ENCODE measurements at places on chromosomes 16 and 17.

DNA sequence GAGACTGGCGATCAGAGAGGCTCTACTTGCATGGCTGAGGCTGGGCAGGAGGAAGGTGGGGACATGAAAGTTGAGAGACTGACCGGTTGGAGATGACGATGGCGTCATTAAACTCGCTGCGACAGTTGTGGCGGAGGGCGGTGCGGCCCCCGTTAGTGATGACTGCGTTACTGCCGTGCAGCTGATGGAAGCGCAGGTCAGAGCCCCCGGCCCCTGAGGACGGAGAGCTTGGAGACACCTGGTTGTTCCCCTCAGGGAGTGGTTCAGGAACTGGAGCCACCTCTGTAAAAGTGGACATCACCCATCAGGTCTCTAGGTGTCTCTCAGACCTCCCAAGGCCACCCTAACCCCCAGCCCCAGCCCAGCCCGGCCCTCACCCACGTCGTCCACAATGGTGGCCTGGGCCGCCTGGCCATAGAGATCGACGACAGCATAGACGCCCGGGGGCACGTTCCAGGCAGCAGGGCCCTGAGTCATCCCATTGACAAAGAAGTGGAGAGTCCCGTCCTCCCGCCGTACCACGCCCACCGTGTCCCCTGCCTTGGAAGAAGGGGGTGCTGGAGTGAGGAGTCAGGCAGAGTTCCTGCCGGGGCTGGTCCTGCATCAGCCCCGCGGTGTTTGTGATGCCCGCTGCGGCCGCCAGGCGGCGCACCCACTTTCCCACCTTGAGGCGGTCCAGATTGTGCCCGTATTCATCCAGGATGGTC, 5.3 kb downstream of the NEURL4 start:
- DNase-seq = peak; percentile 83

DNA sequence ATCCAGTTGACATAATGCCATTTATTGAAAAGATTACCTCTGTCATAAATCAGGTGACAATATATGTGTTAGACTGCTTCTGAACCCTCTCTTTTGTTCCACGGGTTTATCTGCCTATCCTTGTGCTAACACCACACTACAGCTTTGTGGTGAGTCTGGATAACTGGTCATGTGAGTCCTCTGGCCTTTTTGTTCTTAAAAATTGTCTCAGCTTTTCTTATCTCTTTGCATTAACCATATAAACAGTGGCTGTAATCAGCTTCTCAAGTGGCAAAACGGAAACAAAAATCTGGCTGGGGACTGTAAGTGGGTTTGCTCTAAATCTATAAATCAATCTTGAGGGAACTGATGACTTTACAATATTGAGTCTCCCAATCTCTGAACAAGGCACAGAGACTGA, 44.6 kb downstream of the STX8 start:
- no peak for DNase-seq

GRCh38 chr16:86591270-86591669, 12.9 kb downstream of the FOXL1 start:
- DNase-seq = no peak

GRCh38 chr16:505479-506245, 21.9 kb upstream of the CAPN15 start:
- no peak for DNase-seq

DNA sequence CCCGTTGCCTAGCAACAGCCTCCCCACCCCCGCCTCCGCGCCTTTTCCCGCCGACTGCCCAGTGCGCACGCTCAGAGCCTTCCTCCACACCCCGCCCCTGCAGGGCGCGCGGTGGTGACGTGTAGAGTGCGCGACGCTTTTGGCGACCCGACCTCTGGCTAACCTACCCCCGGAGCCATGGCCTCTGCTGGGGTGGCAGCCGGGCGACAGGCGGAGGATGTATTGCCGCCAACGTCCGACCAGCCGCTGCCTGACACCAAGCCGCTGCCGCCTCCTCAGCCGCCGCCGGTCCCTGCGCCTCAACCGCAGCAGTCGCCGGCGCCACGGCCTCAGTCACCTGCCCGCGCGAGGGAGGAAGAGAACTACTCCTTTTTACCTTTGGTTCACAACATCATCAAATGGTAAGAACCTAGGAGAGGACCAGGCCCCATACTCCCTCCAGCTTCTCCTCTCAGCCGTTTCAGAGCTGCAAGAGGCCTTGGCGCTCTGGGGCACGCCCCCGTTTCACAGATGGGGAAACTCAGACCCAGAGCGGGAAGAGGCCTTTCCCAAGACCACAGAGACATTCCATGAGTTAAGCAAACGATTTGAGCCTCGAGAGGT, at the start of gene MED9:
Gene MED9, plus strand, starts transcription at position 136 of the 603 bp plus-strand sequence. Its CDS starts 42 bp downstream, at position 178.
- DNase-seq = peak; percentile 87

- no peak for DNase-seq
Measured at GRCh38 chr17:21169496-21169895, 42.7 kb downstream of the DHRS7B start.

DNA sequence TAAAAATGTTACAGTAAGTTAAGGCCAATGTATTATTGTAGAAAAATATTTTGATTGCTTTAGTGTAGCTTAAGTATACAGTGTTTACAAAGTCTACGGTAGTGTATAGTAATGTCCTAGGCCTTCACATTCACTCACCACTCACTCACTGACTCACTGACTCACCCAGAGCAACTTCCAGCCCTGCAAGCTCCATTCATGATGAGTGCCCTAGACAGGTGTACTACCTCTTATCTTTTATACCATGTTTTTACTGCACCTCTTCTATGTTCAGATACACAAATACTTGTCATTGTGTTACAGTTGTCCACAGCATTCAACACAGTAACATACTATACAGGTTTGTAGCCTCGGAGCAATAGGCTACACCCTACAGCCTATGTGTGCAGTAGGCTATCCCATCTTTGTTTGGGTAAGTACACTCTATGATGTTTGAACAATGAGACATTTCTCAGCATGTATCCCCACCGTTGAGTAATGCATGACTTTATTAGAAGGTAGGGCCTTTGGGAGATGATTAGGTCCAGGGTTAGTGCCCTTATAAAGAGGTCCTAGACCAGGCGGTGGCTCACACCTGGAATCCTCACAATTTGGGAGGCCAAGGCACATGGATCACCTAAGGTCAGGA, 117.8 kb downstream of the SLC39A11 start:
- DNase-seq = no peak

DNA sequence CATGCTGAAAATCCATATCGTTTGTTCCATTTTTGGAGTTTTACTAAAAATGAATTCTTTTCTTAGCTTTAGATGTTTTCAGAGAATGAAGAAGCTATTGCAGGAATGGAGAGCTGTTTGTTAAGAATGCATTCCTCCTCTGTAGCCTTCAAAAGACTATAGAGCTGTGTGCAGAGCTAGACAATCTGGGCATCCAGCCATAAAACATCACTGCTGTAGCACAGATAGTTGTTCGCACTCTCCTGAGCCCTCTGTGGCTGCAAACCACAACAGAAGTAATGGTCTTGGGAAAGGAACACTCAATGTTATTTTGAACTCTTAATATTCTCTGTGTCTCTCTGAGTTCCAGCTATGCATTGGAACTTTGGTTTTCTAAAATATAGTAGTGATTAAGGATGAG, 4.9 kb downstream of the TNRC6C start:
- DNase-seq = peak; percentile 81

DNA sequence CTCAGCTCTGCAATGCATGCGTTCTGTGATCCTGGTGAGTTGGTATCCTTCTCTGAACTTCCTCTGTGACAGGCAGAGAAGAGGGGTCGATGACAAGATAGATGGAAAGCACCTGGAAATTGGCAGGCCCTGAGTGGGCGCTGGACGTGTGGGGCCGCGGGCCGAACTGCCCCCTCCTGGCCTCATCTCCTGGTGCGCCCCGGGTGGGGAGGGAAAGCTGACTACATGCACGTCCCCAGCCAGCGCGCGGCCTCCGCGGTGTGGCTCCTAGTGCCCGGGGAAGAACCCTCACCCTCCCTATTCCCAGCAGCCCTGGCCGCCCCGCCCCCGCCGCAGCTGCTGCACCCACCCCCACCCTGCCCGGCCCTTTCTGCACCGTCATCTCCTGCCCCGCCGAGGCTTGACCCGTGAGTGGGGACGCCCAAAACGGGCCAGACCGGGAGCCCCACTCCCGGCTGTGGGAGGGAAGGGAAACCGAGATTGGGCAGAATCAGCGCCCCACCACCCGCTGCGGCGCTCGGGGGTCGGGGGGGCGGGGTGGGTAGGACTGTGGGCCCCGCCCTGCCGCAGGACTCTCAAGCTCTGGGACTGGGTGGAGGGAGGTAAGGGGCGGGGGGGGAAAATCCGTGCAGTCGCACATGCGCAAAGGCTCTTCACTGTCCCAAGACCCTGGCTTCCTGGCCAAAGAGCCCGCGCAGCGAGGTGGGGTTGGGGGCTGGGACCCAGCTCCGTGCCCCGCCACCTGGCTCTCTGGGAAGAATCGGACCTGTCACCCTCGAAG, at the start of gene NOL3:
Gene NOL3, plus strand, starts transcription at position 371 of the 781 bp plus-strand sequence.
- no peak for DNase-seq

GRCh38 chr16:11682655-11683096, 14.4 kb downstream of the SNN start:
- no peak for DNase-seq

- DNase-seq = no peak
Measured at GRCh38 chr17:82830249-82830661, 9.6 kb downstream of the ZNF750 start.

GRCh38 chr16:81973737-81974136, 37.5 kb downstream of the SDR42E1 start:
- no peak for DNase-seq

GRCh38 chr17:13544765-13545164, 57.0 kb downstream of the HS3ST3A1 start:
- DNase-seq = no peak

- DNase-seq = no peak
Measured at GRCh38 chr17:73647772-73648542, 3.7 kb upstream of the SDK2 start.

DNA sequence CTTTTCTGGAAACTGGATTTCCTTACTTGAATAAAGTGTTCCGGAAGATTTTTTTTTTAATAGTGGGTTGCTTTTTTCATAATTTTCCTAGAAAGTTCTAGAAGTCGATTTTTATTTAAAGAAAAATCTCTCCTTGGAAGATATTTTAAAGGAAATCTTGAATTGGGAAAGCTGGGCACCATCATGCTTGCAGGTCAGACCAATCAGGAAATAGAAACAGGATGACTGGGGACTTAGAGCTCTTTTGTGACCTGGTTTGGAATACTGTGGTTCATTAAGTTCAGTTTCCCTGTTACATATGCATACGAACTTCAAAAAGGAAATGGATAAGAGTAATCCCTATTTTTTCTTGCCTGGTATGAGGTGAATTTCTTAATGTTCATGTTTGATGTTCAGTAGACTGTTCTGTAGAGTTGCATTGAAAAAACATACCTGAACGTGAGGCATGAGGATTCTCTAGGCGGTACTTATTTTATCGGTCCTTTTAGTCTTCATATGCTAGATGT, 1.2 kb downstream of the NFATC3 start:
- DNase-seq = no peak

DNA sequence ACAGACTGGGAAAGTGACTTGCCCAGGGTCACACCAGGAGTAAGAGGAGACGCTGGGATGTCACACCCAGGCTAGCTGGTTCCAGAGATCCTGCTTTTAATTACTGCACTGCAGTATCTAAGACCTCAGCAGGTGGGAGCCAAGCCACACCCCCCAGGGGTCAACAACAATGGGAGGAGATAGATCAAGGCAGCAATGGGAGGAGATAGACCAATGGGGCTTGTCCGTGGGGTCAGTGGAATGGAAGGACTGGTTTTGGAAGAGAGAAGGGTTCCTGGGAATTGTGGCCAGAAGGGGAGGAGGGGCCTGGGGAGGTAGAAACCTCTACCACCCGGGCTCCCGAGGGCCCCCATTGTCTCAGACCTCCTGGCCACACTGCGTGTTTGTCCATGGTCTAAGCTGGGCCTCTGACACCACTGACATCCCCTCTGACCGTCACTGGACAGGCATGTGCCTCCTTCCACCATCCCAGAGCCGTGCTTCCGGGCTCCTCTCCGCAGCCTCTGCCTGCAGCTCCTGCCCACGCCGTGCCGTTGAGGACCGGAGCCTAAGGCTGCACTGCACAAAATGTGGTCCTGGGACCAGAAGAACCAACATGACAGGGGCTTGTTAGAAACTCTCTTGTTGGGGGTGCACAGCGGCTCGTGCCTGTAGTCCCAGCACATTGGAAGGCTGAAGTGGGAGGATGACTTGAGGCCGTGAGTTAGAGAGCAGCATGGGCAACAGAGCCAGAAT, 69.8 kb upstream of the RPH3AL start:
- DNase-seq = no peak

DNA sequence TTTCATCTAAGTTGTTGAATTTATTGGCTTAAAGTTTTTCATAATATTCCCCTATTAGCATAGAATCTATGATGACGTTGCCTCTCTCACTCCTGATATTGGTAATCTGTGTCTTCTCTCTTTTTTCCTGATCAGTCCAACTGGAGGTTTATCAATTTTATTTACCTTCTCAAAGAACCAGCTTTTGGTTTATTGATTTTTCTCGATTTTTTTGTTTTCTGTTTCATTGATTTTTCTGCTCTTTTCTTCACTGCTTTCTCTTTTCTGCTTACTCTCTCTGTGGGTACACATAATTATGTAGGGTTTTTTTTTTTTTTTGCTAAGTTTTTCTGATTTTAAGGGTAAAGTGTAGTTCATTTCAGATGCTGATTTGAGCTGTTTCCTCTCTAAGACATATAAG, 29.7 kb downstream of the MRTFB start:
- no peak for DNase-seq
